ENCODE measurements at places on chromosomes 1 and 21.

DNA sequence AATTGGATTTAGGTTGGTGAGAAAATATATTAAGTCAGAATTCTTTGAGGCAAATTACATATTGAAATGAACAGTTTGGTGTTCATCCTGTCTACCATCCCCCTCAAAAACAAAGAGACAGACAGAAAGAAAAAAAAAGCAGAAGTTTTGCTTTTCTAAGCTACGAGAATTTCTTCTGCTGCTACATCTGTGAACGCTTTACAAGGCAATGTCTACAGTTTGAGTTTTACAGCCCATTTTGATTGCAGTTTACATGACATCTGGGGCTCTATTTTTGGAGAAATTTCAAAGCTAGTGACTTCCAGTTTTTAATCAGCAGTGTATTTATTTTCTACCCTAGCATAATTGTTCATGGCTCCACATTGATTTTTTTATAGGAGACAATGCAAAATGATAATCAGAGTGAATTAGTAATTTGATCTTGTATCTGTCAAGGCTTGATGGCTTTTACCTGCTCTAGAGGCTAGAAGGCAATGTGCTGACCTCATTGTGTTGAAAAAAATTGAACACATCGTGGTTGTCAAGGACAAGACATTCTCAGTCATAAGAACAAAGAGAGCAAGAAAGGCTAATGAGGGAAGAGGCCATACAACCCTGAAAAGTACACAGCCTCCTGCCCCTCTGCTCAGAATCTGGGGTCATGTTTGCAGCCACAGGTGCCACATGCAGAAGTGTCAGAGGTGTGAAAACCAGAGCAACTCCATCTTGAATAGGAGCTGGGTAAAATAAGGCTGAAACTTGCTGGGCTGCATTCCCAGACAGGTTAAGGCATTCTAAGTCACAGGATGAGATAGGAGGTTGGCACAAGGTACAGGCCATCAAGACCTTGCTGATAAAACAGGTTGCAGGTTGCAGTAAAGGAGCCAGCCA lies 201.0 kb upstream of the CAMK1G start:
- no peak for DNase-seq

DNA sequence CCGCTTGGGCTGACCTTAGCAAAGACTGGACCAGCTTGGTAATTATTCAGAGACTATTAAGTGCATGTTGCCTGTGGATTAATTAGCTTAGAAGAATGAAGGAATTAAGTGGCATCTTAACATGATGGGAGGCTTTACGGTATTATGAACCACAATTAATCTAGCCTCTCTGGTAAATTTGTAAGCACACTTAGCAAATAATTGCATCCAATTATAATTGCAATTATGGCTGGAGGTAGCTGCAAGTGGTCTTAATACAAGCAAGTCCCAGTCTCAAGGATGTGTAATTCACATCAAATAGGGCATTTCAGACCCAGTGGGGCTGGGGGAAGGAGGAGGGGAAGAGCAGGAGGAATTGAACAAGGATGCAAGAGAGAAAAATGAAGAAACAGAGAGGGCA lies 151.6 kb downstream of the CNIH3 start:
- no peak for DNase-seq

DNA sequence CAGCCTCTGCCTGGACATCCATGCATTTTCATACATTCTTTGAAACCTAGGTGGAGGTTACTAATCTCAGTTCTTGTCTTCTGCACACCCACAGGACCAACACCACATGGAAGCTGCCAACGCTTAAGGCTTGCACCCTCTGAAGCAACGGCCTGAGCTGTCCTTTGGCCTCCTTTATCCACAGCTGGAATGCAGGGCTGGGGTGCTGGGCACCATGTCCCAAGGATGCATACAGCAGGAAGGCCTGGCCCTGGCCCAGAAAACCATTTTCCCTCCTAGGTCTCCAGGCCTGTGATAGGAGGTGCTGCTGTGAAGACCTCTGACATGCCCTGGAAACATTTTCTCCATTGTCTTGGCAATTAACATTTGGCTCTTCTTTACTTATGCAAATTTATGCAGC lies 1168.6 kb downstream of the KCNT2 start:
- DNase-seq: no peak

DNA sequence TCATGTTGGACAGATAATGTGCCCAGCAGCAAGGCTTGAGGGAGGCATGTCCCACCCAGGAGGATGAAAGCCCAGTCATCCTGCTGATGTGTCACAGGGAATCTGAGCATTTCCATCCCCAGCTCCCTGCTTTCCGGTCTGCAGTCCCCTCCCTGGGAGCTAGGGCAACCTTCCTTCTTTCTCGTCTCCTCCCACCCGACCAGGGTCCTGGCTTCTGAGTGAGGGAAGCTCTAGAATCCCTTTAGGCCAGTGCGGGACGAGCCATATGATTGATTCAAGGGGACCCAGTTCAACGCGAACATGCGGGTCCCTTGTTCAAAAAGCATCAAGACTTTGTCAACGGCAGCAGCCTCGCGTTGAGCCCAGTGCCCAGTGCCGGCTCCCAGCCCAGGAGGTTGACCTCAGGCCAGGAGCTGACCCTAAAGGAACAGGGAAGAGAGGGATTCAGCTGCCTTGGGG lies 96.7 kb upstream of the TMPRSS2 start:
- DNase-seq: no peak

GRCh38 chr1:89931964-89932363 lies 62.9 kb upstream of the ZNF326 start:
- DNase-seq: no peak

- DNase-seq: no peak
These were observed 93.7 kb downstream of the TNNI3K start for GRCh38 chr1:74328851-74329250.

- no peak for DNase-seq
These were observed 18.0 kb upstream of the OLIG2 start for GRCh38 chr21:33007747-33008146.

DNA sequence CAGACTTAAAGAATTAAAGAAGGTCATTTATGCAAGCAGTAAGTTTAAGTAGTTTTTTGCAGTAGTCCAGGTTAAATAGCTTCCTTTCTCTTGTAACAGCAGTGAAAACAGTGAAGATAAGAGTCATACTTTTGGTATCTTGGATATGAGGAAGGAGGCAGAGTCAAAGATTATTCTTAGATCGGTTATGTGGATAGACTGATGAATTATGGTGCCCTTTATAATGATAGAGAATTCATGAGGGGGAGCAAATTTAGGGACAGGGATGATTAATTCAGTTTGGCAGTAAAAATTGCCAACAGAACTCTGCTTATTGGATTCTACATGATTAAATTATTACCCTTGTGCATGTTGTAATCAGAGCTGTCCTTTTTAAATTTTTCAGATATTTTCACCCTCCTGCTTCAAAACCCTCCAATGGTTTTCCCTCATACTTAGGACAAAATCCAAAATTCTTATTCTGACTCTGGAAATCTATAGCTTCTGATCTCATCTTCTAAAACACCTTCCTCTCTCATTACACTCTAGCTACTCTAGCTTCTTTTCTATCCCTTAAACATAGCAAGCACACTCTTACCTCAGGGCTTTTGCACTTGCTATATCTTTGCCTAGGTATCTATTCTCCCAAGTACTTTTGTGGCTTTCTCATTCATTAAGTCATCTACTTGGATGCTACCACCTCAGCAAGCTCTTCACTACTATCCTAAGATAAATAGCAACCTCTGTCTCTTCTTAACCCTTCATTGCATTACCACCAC lies 79.8 kb downstream of the PKN2 start:
- no peak for DNase-seq

DNA sequence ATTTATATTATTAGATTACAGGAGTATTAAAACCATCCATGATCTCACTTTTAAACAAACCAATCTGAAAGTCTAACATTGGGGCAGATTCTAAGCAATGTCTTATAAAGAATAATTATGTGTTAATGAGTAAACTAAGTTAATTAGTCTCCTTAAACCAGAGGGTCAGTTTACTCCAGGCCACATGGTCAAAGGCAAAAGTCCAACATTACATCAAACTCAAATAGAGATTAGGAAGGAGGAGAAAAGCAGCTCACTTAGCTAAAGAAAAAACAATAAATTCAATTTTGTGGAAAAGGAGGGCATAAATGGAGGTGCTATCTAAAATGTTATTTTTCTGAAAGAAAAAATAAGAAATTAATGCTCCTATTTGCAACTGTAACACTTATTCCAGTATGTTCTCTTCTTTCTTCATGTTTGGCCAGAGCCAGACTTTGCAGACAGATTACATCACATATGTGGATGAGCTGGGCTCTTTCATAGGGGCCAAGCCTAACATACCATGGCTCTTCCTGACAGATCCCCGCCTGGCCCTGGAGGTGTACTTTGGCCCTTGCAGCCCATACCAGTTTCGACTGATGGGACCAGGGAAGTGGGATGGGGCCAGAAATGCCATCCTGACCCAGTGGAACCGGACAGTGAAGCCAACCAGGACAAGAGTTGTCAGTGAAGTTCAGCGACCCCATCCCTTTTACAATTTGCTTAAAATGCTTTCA lies 24.3 kb upstream of the FMO2 start:
- no peak for DNase-seq

DNA sequence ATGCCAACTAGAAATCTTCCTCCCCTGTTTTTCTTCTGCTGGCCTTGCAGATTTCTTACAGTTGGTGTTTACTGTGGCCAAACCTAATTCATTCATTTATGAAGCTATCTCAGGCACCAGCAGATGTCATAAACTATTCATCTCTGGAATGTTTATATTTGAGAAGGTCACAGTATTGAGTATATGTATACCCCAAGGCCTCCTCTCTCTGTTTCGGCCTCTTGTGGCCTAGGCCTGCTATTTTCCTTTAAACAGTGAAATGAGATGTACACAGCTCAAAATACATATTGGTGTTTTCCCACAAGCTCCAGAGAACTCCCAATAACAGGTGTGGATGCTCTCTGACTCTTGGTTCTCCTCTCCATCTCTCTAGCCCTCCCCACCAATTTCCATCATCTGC lies 520.7 kb upstream of the CAMK1G start:
- no peak for DNase-seq

DNA sequence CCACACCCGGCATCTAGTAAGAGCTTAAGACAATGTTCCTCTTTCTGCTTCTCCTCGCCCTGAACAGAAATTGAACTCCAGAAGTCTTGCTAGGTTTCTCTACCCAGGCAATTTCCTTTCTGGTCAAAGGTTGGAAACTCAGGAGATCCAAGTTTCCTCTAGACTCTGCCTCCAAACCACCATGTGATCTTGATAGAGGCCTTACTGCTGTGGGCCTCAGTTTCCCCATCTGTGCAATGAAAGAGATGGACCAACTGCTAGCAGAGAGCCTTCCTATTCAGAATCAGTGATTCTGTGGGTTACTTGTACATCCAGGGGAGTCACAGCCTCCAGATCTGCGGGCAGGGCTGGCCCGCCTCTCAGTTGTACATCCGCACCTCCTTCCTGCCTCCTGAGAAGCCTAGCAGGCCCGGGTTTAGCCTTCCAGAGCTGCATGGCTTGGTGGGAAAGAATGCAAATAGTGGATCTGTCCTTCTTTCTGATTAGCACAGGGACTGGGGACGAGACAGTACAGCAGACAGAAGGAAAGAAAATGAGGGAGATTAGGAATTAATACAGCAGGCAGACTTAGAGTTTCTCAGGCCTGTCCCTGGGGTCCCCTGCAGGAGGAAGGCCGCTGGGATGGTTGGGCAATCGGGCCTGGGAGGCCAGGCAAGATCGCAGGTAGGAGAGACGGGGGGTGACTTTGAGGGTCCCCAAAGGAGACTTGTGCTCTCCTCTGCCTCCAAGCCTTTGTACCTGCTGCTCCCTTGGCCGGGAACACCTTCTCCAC lies 83.9 kb downstream of the PAX7 start:
- DNase-seq: no peak

All from NCI-H526 (cell line).